CD8-positive, alpha-beta memory T cell (primary cell): ENCODE measurements at places on chromosomes 6 and 20.
A peak's percentile ranks its signal among the peaks of the same experiment; 100 is the strongest.

DNA sequence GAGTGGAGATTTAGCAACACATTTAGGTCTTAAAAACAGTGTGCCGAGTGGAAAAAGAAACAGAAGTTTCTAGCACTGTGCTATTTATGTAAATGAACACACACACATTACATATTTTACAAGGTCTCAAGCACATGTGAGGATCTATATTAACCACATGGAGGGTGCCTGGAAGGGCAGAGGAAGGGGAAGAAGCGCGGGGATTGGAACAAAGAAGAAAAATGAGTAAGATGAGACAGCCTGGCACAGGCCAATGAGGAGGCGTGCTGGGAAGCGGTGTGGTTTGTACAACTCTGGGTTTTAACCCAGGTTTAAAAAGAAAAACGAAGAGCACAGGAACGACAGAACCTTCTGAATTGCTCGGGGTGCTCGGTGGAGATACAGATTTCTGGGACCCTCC is 5.7 kb downstream of the KCNG1 start:
- no peak for DNase-seq
- no peak overlapping the region for H3K4me3 ChIP-seq
- H3K27ac ChIP-seq, result no peak overlapping the region

GRCh38 chr6:42275376-42276033 is 57.8 kb upstream of the MRPS10 start:
- no peaks in the 10 kb centered on the region for H3K27me3 ChIP-seq
- no peak overlapping the region for H3K4me3 ChIP-seq
- H3K36me3 ChIP-seq, result no peaks in the 10 kb centered on the region
- no peak for DNase-seq

- DNase-seq, result no peak
- no peak overlapping the region for H3K27ac ChIP-seq
- no peak overlapping the region for H3K4me3 ChIP-seq
- H3K4me1 ChIP-seq, result peaks cover 71% of the 10 kb centered on the region
- H3K27me3 ChIP-seq, result no peaks in the 10 kb centered on the region
These were observed 4.3 kb downstream of the VAPB start for GRCh38 chr20:58393299-58393698.

DNA sequence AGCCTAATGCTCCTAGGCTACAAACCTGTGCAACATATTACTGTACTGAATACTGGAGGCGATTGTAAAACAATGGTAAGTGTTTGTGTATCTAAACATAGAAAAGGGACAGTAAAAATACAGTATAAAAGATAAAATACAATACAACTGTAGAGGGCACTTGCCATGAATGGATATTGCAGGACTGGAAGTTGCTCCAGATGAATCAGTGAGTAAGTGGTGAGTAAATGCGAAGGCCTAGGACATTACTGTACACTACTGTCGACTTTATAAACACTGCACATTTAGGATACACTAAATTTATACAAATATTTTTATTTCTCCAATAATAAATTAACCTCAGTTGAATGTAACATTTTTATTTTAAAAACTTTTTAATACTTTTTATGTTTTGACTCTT is 485.0 kb downstream of the MMUT start:
- no peak overlapping the region for H3K27ac ChIP-seq
- no peaks in the 10 kb centered on the region for H3K36me3 ChIP-seq
- H3K4me3 ChIP-seq, result no peak overlapping the region
- no peaks in the 10 kb centered on the region for H3K27me3 ChIP-seq

DNA sequence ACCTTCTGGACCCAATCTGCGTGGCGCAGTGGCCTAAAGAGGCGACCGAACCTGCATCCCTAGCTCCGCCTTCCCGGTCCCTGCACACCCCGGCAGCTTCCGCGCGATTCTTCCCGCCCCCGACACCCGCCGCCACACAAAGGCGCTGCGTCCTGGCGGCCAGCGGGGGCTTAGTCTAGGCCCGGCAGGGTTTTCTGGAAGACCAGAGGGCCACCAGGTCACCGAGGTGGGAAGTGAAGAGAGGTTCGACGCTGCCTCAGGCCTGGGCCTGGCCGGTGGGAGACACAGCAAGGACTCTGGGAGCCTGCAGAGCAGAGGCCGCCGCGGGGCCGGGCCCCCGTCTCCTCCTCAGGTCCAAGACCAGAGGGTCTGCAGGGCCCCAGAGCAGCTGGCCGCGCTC is 154.9 kb downstream of the OR2B2 start:
- DNase-seq, result peak; percentile 56
- no peak overlapping the region for H3K27ac ChIP-seq
- H3K4me3 ChIP-seq, result peak overlapping the region; percentile 52
- H3K27me3 ChIP-seq, result no peaks in the 10 kb centered on the region
- H3K4me1 ChIP-seq, result peaks cover 19% of the 10 kb centered on the region

DNA sequence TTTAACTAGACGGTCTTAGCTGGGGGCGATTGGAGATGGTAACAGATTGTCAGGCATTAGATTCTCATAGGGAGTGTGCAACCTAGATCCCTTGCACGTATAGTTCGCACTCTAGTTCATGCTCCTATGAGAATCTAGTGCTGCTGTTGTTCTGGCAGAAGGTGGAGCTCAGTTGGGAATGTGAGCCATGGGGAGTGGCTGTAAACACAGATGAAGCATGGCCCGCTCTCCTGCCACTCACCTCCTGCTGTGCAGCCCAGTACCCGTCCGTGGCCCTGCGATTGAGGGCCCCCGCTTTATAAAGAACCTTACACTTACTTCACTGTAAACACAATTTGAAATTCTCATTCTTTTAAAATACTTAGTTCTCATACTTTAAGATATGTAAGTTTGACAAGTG is 339.4 kb downstream of the CDH26 start:
- DNase-seq, result no peak
- H3K36me3 ChIP-seq, result no peaks in the 10 kb centered on the region
- H3K27ac ChIP-seq, result no peak overlapping the region
- H3K27me3 ChIP-seq, result no peaks in the 10 kb centered on the region

DNA sequence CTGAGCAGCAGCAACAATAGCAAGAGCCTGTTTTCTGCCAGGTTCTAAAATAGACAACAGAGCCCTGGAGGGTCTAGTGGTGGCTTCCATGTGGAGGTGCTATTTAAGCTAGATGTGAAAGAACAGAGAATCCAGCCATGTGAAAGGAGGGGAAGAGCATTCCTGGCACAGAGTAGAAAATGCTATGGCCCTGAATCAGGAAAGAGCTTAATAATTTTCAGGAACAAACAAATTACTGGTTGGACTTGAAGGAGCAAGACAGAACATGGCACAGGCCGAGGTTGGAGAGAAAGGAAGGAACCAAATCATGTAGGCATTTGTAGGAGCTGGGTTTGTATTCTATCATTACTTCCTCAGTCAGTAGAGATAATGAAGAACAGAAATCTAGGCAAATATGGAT is 98.3 kb downstream of the AIG1 start:
- no peak overlapping the region for H3K4me3 ChIP-seq
- no peaks in the 10 kb centered on the region for H3K27me3 ChIP-seq
- DNase-seq, result no peak
- no peak overlapping the region for H3K27ac ChIP-seq

GRCh38 chr6:41332241-41332640 is 3.2 kb upstream of the NCR2 start:
- no peaks in the 10 kb centered on the region for H3K36me3 ChIP-seq
- H3K27ac ChIP-seq, result no peak overlapping the region
- peaks cover 43% of the 10 kb centered on the region for H3K4me1 ChIP-seq
- no peak for DNase-seq

DNA sequence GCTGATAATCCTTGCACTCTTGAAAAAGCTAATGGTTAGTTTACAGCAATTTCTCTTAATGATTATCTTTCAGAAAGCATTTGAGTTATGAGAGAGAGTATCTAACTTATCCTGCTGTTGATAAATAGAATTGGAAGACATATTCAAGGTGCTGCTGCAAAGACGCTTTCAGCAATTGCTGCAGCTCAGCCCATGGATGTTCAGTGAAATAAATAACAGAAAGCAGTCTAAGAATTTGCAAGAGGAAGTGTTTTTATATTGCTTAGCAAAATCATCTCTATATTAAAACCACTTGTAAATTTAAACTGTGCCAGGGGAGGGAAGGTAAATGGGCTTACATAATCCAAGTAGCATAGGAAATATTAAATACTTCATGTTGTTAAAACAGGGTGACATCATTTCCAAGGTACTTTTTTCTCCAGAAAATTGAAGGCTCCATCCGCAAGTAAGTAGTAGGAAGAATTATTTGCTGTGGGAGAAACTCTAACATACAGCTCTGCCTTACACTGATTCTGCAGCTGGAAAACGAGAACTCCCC is 188.5 kb downstream of the ADAT2 start:
- DNase-seq, result no peak
- H3K4me1 ChIP-seq, result no peaks in the 10 kb centered on the region
- no peak overlapping the region for H3K4me3 ChIP-seq

DNA sequence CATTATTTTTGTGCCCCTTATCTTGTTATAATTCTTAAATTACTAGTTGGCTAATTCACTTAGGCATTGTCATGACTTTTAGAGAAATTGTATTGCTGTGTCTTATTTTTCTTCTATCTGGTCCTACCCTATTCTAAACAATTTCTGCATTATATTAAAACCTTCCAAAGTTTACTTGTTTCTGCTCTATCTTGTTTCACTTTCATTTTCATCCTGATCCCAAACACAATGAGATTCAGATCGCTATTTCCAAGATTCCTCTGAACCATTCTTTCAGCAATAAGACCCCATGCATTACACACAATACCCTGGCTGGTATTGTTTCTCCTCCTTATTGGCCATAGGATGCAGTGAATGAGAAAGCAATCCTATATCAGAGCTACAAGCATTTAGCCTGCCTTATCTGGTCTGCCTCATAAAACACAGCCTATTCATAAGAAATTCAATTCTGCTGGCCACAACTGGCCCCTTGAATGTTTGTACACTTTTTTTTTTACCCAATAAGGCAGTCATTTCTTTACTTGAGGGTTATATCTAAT is 69.9 kb upstream of the POU3F2 start:
- no peaks in the 10 kb centered on the region for H3K27me3 ChIP-seq
- H3K4me1 ChIP-seq, result no peaks in the 10 kb centered on the region
- H3K36me3 ChIP-seq, result no peaks in the 10 kb centered on the region
- no peak overlapping the region for H3K4me3 ChIP-seq

DNA sequence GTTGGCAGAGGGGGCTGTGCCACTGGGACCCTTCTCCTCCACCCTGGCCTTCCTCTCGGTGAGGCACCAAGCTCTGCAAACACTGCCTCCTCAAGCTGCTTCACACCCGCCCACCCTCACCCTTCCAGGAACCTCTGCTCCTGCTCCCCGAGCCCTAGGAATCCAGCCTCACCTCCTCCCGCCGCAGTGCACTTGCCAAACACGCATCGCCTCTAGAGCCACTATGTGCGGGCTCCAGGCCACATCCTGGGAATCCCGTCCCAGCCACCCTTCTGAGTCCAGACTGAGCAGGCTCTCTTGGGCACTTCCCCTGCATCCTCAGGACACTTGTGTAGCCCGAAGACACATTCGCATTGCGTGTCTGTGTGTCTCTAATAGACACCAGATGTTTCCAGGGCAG is 18.5 kb downstream of the PSMG4 start:
- no peak overlapping the region for H3K4me3 ChIP-seq
- H3K27ac ChIP-seq, result no peak overlapping the region
- no peaks in the 10 kb centered on the region for H3K27me3 ChIP-seq
- no peaks in the 10 kb centered on the region for H3K36me3 ChIP-seq

DNA sequence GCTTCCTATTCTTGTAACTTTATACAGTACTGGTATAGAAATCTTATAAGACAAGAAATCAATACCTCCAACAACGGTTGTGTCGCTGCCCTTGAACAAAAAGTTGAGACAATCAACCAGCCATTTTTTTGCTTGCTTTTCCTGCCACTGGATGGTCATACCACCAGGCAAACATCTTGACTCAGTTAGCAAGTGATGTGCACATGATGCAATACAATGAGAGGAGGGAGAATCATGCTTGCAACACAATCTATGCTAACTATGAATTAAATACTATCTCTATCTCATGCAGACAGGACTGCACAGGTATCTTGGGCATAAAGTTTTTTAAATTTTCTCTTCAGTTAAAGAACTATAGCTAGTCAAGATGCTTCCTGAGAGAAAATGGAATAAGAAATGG is 877.7 kb upstream of the CITED2 start:
- H3K4me1 ChIP-seq, result no peaks in the 10 kb centered on the region
- no peak overlapping the region for H3K27ac ChIP-seq
- DNase-seq, result no peak

- H3K27ac ChIP-seq, result no peak overlapping the region
- H3K4me1 ChIP-seq, result no peaks in the 10 kb centered on the region
- H3K36me3 ChIP-seq, result no peaks in the 10 kb centered on the region
- no peak overlapping the region for H3K4me3 ChIP-seq
- no peaks in the 10 kb centered on the region for H3K27me3 ChIP-seq
- DNase-seq, result peak; percentile 16
These were observed 18.5 kb upstream of the C6orf141 start for GRCh38 chr6:49531774-49532569.

DNA sequence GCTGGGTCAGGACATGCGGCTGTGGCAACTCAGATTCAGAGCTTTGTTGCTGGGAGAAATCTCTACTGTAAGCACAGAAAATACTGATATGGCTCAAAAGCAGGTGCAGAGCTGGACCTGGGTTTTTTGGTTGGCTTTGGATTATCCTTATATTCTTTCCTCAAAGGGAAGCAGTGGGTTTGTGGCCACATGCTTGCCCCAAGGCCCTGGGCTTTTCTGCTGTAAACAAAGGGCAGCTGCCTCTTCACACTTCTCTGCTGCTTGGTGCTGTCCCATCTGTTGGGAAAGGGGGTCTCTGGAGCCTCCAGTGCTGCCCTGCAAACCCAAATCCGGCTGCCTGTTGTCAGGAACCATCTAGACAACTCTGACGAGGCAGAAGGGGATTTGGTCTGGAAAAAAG is 52.4 kb downstream of the ANKRD6 start:
- no peaks in the 10 kb centered on the region for H3K4me1 ChIP-seq
- no peak overlapping the region for H3K4me3 ChIP-seq
- no peak for DNase-seq

- H3K4me3 ChIP-seq, result no peak overlapping the region
- H3K4me1 ChIP-seq, result no peaks in the 10 kb centered on the region
- no peaks in the 10 kb centered on the region for H3K36me3 ChIP-seq
These were observed 75.4 kb upstream of the PTPN1 start for GRCh38 chr20:50434653-50435396.

- H3K4me1 ChIP-seq, result no peaks in the 10 kb centered on the region
- H3K4me3 ChIP-seq, result no peak overlapping the region
These were observed 66.9 kb downstream of the CARMIL1 start for GRCh38 chr6:25346064-25346463.

DNA sequence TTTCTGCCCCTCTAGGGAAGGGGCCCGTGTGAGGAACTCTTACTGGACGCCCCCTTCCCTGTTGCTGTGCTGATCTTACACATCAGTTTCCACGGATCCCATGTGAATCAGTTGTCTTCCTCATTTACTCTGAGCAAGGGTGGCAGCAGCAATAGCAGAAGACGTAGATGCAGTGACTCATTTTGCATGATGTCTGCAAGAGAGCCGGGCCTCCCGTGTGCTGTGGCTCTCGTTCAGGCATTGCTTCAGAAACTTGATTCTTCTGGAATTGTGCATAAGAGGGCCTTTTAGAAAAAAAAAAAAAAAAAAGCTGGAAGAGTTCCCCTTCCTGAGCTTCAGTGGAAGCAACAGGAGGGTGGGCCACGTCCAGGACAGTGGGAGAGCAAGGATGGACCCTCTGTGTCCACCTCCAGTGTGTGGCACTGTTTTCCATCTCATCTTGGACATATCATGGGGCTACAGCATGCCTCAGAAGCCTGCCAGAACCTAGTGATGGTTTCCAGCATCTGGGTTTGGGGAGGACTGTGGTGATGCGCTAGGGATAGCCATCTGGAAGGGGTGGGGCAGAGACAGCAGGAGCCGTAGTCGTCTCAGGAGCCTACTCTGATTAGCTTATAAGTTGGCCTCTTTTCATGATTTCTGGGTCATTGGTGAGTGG is 62.1 kb downstream of the FOXO3 start:
- DNase-seq, result no peak
- no peaks in the 10 kb centered on the region for H3K27me3 ChIP-seq
- peaks cover 18% of the 10 kb centered on the region for H3K4me1 ChIP-seq

- H3K4me3 ChIP-seq, result no peak overlapping the region
- no peak for DNase-seq
- no peaks in the 10 kb centered on the region for H3K27me3 ChIP-seq
These were observed 71.2 kb downstream of the TNFRSF21 start for GRCh38 chr6:47238456-47238995.
